ENCODE measurements at places on chromosomes 12 and 14. TPM values are rescaled to one million over a fixed set of nuclear protein-coding genes. Genes with fewer than 3 reads are reported as not detected.

- DNase-seq, result no peak
Observed at GRCh38 chr14:52733824-52734223, 3.9 kb downstream of the STYX start.

DNA sequence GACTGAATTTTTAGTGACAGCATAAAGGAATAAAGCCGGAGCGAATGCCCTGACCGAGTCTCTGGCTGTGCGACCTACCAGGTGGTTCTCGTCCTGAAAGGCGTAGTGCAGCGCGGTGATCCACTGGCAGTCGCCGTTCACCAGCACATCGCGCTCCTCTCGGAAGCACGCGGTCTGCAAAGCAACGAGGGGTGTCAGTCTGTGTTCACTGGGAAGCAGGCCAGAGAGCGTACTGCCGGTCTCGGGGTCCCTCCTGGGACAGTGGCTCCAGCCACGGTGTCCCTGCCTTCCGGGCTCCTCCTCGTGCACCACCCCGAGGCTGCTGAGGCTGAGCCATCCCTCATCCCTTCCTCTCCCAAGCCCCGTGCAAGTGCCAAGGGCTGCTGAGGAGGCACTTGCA is 53.5 kb downstream of the CDC42BPB start:
- no peak for DNase-seq

GRCh38 chr14:94411638-94412037 is 23.2 kb upstream of the SERPINA1 start:
- no peak for DNase-seq

The STAB2 gene
- not detected for total RNA-seq

The CLEC1B gene
- total RNA-seq, result not detected

GRCh38 chr14:50335389-50335788 is 23.3 kb downstream of the DMAC2L start:
- DNase-seq, result no peak

GRCh38 chr12:66024949-66025348 is 105.6 kb downstream of the LLPH start:
- no peak for DNase-seq

- no peak for DNase-seq
Observed at GRCh38 chr14:24701062-24701461, 67.1 kb upstream of the GZMB start.

DNA sequence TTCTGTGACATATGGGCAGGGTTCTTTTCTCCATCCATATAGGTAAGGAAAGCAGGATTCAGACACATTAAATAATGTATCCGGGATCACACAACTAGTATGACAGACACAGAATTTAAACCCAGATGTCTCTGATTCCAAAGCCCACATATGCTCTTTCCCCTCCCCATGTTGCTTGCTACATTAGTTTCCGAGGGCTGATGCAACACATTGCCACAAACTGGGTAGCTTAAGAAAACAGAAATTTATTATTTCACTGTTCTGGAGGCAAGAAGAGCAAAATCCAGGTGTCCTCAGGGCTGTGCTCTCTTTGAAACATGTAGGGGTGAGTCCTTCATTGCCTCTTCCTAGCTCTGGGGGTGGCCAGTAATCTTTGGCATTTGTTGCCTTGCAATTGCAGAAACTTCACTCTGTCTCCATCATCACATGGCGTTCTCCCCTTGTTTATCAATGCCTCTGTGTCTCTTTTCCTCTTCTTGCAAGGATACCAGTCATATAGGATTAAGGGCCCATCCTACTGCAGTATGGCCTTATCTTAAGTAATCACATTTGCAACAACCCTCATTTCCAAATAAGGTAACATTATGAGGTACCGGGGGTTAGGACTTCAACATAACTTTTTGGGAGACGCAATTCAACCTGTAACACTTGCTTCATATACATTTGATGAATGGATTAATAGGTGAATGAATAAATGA is 83.0 kb upstream of the CCND2 start:
- DNase-seq, result no peak

DNA sequence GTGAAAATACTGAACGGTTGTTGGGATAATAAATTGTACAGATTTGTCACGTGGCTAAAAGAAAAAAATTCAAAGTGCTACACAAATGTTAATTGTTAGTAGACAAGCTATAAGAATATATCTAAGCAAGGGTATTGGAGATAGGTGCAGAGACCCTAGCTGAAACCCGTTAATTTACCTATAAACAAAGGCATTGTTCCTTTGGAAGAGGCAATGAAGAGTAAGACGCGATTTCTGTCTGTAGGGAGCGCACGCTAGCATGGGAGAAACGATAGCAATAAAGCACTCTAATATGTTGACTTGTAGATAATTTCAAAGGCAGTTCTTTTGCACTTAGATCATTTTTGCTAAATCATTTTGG is 565 bp downstream of the CCDC77 start:
- DNase-seq, result peak; percentile 44

DNA sequence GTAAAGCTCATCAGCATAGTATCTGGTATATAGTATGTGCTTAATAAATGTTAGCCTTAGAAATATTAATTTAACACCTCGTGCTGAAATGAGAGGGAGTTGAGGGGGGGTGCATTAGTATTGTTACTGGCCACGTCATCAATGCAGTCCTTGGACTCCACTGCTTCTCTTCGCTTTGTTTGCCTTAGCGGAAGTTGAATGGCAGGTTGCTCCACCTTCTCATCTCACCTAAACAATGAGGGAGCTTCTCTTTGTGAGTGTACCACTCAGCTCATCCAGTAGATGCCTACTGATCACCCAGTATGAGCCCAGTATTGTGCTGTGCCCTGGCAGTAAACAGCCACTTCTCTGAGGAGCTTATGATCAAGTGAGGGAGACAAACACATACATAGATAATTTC is 4.5 kb downstream of the TMEM117 start:
- no peak for DNase-seq

The TESPA1 gene
- not detected for total RNA-seq

DNA sequence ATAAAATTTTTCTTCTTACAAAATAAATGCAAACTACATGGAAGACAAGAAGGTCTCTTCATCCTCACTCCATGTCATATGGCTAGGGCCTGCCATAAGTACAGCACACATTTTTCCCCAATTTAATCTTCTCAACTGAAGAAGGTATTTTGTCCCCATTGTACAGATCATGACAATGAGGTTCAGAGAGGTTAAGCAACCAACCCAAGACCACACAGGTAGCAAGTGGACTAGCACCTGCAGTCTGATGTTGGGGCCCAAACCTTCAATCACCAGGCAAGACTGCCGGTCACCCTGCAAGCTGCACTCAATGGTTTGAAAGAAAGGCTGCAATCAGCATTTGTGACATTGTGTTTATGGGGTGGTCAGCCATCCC is 6.5 kb upstream of the MEG3 start:
- DNase-seq, result no peak

The SMCO2 gene
- not detected for total RNA-seq

DNA sequence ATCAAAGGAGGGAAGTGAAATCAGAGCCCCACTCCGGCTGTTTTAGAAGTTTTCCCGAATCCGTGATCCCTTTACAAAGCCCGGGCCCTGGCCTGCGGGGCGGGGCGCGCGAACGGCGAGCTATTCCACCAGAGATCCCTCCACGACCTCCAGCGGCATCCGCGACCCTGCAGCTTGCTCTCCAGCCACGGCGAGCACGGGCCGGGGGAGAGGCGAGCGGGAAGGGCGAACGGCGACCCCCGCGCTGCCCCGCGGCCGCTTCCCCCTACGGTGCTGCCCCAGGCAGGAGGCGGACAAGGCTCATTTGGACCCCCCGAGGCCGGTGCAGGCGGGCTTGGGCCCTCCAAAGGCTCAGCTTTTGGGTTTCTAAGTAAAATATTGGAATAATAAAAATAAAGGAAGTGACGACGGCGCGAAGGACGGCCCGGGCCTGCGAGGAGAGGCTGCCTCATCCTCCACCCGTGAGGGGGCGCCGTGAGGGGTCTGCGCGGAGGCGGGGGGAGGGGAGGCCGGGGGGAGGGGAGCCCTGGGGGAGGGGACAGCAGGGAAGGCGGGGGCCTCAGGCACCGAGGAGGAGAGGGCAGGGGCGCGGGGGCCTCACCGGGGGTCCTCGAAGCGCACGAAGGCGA is 613 bp downstream of the SRSF9 start:
- no peak for DNase-seq

The MAP3K9 gene
- 0.84 TPM for total RNA-seq

GRCh38 chr14:68929623-68930307 is 49.3 kb downstream of the ACTN1 start:
- no peak for DNase-seq

The SLC39A9 gene
- total RNA-seq, result 137 TPM

- no peak for DNase-seq
Observed at GRCh38 chr12:58731096-58731495, 189.2 kb downstream of the LRIG3 start.

DNA sequence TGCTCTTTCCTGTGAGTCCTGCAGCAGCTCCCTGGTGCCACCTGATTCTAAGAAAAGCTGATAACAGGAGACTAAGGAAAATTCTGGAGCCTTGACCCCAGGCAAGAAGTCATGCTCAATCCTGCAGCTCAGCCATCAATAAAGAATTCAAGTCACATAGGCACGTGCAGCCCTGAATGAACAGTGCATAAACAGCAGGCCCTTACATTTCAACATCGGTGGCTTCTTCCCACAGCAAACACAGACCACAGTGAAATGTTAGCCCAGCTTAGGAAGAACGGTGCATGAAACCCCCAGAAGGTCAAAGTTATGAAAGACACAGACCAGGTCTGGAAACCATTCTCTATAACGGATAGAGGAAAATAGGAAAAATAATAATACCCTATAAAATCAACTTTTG is 10.5 kb downstream of the CINP start:
- no peak for DNase-seq

DNA sequence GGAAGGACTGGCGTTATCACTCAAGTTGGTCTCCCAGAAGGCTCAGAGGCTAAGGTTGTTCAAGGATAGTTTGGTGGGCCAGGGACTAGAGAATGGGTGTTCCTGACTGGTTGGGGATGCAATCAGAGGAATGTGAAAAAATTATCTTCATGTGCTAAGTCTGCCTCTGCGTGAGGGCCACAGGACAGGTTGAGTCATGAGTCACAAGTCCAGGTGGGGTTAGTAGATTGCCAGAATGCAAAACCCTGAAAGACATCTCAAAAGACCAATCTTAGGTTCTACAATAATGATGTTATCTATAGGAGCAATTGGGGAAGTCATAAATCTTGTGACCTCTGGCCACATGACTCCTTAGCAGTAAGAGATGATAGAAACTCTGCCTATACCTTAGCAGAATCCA is 220.1 kb upstream of the EEA1 start:
- DNase-seq, result no peak

DNA sequence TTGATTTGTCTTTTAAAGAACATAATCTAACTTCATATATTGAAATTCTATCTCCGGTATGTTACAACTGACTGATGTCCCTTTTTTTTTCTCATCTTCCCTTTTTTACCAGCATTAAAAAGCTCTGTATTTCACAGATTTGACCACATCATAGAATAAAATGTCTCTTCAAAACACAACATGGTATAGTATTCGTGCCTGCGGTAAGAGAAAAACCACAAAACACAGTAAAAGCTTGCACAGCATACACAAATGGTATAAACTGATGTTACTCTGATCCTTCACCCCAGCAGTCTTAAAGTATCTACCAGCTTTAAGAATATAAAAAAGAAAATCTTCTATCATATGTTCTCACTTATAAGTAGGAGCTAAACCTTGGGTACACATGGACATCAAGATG is 83.4 kb downstream of the HECTD1 start:
- DNase-seq, result no peak

DNA sequence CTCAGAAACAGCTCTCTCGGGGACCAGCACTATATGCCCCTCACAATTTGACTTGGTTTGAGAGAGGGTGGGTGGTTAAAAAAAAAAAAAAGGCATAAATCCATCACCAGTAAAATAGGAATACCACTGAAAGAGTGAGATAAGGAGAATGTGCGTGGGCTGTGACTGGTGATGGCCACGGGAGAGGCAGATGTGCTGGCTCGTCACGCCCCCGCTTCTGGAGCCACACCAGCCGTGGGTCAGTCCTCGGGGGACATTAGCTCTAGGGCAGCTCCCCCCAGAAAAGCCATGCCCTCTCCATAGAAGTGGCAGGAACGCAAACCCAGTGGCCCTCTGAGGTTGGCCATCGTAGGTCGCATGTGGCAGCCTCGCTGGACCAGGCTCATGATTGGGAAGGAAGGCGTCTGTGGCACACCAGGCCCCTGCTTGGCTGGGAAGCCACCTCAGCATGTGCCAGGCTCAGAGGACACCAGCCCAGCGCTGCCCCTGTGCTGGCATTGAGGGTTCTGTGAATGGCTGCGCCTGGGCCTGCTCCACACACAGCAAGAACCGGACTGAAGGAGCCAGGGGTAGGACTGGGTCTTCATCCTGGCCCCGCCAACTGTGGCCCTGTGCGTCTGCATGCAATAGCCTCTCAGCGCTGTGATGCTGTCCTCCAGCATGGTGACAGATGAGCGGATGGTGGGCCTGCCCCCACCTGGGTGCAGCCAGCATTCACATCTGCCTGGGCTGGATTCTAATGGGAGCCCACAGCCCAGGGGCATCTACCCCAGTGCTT is 110.5 kb downstream of the PIWIL1 start:
- no peak for DNase-seq

The PLA2G1B gene
- total RNA-seq, result not detected

DNA sequence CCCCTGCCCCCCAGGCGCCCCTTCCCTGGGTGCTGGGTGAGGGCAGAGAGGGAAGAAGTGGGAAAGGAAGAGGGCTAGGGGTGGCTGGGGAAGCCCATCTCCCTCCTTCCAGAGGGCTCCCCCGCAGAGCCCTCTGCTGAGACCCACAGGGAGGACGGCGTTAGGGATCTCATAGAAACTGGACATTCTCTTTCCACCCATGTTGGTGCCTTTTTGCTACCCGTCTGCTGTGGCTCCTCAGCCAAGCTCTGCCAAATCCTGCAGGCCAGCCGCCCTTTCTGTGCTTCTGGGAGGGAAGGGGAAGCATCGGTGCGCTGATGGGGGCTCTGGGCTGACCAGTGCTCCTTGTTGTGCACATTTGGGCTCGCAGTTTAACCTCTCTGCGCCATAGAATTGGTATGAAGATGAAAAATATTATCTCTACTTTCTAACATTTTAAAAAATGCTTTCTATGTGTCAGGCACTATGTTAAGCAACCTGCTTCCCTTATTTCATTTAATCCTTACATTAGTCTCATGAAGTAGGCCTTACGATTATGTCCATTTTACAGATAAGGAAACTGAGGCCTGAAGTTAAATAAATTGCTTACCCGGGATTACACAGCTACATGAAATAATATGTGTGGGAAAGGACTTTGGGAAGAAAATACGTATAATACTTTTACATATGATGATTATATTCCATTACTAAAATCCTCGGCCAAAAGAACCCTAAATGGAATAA is 981 bp downstream of the SLC48A1 start:
- no peak for DNase-seq

DNA sequence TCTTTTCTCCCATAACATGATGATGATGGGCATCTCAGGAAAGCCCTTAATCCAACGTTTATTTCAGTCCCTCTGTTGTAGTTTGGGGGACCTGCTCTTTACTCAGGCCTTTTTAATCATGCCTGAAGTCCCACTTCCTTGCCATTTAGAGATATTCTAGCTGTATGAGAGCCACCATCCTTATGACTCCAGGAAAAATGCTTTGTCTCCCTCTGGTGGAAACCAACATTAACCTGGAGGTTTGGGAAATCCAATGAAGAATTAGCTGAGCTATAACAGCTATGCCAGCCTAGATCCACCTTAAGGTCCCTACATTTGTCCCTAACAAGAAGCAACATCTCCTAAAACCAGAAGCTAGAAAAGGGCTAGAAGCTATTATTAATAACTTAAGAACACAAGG is 1399.1 kb downstream of the LRFN5 start:
- no peak for DNase-seq

- no peak for DNase-seq
Observed at GRCh38 chr12:4809449-4810218, 89.4 kb downstream of the GALNT8 start.

GRCh38 chr14:94701861-94702370 is 68.0 kb downstream of the GSC start:
- peak; percentile 8 for DNase-seq
